Activated naive CD4-positive, alpha-beta T cell treated with anti-CD3 and anti-CD28 coated beads, Interleukin-2, amount 50 U/mL, for 72 hours (primary cell): ENCODE measurements at places on chromosomes 3 and 15. TPM values are rescaled to one million over a fixed set of nuclear protein-coding genes. Genes with fewer than 3 reads are reported as not detected.

- no peak for DNase-seq
Observed at GRCh38 chr15:23629234-23629805, 18.3 kb downstream of the MAGEL2 start.

GRCh38 chr3:149618151-149619123, 39.4 kb downstream of the WWTR1 start:
- DNase-seq: no peak

DNA sequence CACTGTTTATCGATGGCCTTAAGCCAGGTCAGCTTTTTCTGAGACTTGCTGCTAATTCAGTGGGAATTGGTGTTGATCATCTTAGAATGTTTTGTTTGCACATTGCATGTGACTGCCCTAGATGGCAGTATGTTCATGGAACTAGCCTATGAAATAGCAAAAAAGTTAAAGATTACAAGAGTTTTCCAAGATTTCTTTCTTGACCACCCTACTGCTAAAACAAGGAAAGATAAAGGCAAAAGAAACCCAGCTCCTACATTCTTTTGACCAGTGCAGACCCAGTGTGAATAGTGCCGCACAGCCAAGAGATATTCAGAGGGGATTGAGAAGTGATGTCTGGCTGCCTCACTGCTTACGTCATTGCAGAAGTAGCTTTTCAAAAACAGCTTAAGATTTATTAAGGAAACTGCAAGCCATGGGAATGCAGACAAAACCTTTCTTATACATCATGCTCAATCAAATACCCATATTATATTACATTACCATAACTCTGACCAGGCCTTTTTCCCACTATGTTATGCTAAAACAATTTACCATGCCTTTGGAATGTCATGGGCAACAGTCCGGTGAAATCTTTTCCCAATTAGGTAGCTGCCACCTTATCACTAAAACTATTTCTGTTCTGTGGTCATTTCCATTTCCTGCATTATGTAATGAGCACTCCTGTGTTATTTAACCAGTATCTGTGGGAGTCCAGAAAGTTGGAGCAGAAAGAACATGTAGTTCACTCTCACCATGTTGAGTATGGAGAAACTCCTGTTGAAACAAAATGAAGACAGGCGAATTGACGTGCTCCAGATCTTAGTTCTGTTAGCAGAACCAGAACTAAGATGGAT, 6.0 kb downstream of the PHLDB2 start:
- no peak for DNase-seq

GRCh38 chr15:61880084-61880483, 180.2 kb downstream of the VPS13C start:
- no peak for DNase-seq

- DNase-seq: no peak
Observed at GRCh38 chr15:63434576-63435186, 53.0 kb upstream of the CA12 start.

DNA sequence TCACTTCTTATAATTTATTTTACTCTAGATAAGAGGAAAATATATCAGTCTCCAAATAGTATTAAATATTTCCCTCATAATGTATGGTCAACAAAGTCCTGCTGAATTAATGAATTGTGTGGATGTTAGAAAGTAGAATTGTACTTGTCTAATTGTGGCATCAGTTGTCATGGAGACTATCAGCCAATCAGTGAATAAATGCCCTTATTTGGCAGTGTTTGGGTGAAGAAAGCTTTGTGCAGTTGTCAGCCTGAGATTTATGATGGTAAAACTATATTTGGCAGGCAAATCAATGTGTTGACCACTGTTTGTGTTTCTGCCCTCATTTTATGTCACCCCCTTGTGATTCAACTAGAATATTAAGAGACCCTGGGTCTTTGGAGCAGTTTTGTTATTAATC, 293.6 kb upstream of the MDFIC2 start:
- DNase-seq: no peak

GRCh38 chr3:57733790-57734189, 22.3 kb upstream of the SLMAP start:
- no peak for DNase-seq

Gene CPN2
- not detected for total RNA-seq

GRCh38 chr3:28923994-28924393, 356.9 kb upstream of the RBMS3 start:
- no peak for DNase-seq

Gene PML
- total RNA-seq: 76.3 TPM

Gene RASL12
- not detected for total RNA-seq

Gene CISH
- total RNA-seq: 258 TPM

DNA sequence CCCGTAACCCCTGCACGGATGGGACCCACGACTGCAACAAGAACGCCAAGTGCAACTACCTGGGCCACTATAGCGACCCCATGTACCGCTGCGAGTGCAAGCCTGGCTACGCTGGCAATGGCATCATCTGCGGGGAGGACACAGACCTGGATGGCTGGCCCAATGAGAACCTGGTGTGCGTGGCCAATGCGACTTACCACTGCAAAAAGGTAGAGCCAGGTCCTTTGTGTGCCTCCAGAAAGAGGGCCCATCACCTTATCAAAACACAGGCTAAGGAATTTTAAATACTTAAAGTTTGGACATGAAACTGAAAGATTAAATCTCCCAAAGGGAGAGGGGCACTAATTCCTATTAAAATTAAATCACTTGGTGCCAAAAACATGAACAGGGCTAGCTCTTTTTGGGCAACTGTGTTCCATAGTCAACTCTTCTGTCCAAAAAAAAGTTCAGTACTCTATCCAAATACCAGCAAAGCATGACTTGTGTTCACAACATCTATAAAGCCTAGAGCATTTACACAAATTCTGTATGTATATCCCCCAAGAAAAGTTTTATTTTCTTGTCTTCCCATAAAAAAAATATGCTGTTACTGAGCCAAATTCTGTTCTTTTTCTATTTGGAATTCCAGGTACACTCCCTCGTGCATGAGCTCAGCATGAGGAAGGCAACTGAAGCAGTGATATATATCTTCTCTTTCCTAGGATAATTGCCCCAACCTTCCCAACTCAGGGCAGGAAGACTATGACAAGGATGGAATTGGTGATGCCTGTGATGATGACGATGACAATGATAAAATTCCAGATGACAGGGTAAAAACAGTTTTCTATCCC, 9.2 kb downstream of the THBS1 start:
- DNase-seq: no peak

GRCh38 chr3:141926929-141927328, 50.5 kb downstream of the ATP1B3 start:
- no peak for DNase-seq

DNA sequence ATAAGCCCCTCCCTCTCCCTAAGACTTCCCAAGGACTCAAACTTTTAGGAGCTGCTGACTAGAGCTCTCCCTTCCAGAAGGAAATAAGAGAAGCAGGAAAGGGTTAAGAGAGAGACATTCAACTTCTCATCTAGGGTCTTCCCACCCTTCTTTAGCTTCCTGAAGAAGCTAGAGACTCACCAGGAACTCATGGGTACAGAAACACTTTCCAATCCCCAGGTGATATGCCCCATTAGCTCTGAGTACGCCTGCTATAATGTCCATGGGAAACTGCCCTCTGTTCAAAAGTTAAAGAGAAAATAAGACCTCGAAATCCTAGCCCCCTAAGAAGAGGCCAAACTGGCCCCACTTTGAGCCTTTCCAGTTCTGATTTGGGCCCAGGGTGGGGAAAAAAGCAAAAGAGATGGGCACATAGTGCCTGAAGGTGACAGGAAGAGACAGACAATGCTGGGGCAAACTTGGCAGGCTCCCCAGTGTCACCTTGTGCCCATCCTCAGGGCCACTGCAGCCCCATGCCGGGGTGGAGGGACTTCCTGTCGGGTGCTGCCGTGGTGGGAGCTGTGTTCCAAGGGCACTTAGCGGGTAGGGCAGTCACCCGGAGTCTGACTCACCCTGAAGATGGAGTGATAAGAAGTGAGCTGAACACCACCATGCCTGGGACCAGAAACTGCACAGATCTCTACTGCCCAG, 29.5 kb downstream of the CCDC12 start:
- no peak for DNase-seq

- no peak for DNase-seq
Observed at GRCh38 chr3:35664460-35664919, 25.2 kb downstream of the ARPP21 start.

- no peak for DNase-seq
Observed at GRCh38 chr3:195865752-195866151, 42.6 kb downstream of the TNK2 start.

- DNase-seq: no peak
Observed at GRCh38 chr3:42773409-42773751, 327 bp upstream of the CCDC13 start.

GRCh38 chr15:48315041-48315440, 16.2 kb upstream of the DUT start:
- no peak for DNase-seq

- DNase-seq: no peak
Observed at GRCh38 chr3:143068059-143068458, 51.5 kb upstream of the CHST2 start.

Gene DLL4
- 0.16 TPM for total RNA-seq

Gene SCG3
- 0.11 TPM for total RNA-seq

DNA sequence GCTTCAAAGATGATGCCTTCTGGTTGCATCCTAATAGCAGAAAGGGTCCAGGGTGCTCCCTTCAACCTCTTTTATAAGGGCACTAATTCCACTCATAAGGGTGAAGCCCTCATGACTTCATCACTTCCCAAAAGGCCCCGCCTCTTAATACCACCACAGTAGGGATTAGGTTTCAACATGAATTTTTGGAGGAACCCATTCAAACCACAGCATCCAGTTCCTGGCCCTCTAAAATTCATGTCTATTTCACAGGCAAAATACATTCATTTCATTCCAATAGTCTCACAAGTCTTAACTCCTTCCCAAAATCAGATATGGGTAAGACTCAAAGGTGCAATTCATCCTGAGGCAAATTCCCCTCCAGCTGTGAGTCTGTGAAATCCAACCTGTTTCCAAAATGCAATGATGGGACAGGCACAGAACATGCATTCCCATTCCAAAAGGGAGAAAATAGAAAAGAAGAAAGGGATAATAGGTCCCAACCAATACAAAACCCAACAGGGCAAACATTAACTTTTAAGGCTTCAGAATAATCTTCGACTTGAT, 124.0 kb downstream of the ATP1B3 start:
- DNase-seq: no peak

Gene GUCA1C
- total RNA-seq: not detected

DNA sequence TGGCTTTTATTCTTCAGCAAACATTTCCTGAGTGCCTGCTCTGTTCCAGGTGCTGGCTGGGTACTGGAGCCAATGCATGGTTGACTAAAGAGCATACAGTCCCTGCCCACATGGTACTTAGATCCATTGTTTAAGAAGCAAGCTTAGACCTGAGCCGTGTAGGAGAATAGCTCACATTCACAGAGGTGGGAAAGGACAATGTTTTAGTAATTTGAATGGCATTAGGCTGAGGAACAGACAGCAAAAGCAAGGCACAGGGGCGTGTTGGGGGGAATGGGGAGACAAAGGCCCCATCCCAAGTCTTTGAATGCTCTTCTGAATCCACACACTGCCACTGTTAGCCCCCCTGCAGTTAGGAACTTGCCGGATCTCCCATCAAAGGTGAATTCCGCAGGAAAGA, 388.2 kb upstream of the RGMA start:
- DNase-seq: no peak

DNA sequence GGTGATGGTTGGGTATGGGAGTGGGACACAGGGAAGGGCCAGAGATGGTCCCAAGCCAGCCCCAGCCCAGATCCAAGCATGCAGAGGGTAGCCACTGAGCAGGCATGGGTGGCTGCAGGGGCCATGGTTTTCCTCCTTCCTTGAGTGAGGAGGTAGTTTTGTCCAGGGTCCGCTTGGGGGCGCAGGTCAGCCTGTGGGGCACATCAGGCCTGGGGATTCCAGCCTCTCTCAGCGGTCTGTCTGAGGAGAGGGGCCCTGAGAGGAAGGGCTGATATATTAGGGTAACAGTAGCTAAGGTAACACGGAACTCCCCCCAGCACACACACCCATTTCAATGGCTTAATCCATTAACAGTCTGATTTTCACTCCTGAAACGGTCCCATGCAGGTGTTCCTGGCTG, 22.7 kb upstream of the LCTL start:
- DNase-seq: no peak

Gene KBTBD13
- total RNA-seq: not detected

GRCh38 chr15:73196113-73196512, 143.8 kb downstream of the NEO1 start:
- no peak for DNase-seq

Gene SCG5
- 2.0 TPM for total RNA-seq

DNA sequence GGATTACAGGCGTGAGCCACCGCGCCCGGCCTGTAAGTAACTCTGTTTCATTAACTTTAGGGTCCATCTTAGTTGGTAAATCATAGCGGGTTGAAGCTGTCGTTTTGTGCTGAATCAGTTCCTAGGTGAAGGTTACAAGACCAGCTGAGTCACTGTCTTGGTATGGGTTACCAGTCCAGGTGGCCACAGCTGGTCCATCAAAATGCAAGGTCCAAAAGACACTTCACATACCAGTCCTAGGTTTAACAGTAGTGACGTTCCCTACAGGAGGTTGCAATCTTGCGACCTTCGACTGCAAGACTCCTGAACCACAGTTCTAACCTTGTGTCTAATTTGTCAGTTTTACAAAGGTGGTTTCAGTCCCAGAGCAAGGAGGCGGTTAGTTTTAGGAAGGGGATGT, 160.1 kb upstream of the ATP10A start:
- no peak for DNase-seq

GRCh38 chr3:46095307-46095706, 68.0 kb upstream of the XCR1 start:
- no peak for DNase-seq

Gene LPCAT4
- total RNA-seq: 69.0 TPM

- peak; percentile 14 for DNase-seq
Observed at GRCh38 chr3:127174715-127175140, 18.2 kb upstream of the PRR23E start.

DNA sequence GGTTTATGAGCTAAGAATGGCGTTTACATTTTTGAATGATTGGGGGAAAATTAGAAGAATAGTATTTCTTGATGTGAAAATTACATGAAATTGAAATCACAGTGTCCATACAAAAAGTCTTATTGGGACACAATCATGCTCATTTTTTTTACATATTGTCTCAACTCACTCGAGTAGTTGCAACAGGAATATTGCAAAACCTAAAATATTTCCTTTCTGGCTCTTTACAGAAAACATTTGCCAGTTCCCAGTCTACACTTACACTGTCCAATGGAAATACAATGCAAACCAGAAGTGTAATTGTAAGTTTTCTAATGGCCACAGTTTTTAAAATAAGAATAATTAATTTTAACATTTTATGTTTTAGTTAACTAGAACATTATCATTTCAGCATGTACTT, 137.8 kb downstream of the SAMMSON start:
- no peak for DNase-seq

DNA sequence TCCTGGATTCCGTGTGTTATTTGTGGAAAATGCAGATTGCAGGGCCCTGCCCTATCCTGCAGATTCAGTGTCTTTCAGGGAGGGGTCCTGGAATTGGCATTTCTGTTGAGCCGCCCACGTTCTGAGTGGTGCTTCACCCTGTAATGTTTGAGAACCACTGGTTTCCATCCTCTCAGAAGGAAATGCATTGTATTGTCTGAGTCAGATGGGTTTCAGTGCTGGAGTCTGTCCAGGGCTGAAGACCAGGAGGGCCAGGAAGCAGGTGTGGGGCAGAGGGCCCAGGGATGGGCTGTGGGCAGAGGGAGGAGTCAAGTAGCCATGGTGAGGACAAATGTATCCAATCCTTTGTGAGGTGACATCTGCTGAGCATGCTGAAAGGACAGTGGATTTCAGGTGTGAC, 123.8 kb downstream of the SV2B start:
- no peak for DNase-seq
